ENCODE measurements at places on chromosomes 6 and 20.

DNA sequence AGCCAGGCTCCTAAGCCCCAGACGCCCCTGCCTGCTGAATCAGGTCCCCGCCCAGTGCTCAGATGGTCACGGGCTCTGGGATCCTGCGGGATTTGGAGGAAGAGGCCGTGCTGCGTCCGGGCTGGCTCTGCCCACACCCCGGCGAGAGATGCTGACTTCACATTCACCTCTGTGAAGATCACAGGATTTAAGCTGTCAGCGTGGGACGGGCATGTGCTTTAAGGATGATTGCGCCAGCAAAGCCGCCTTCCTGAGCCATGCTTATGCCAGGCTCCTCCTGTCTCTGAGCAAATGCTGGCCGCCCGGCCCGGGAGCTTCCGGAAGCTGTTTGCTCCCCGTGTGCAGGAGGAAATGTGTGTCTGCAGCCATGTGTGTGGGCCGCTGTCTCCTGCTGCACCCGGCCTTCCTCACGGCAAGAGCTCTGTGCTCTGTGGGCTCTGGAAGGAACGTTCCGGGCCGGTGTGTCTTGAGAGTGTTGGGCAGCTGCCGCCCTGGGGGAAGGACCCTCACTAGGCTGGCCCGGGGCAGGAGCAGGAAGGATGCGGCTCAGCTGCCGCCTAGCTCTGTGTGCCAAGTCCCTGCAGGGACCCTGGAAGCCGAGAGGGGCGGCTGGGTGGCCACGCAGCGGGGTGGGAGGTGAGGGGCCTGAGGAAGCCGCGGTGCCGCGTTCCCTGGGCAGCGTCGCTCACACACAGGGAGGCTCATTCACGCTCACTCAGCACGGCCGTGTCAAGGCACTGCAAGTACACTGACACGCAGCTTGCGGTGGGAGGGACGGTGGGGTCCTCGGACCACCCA, 19.0 kb upstream of the BHLHE23 start:
- DNase-seq = peak; percentile 4

- DNase-seq = no peak
Observed at GRCh38 chr6:168333039-168333438, 13.5 kb upstream of the DACT2 start.

DNA sequence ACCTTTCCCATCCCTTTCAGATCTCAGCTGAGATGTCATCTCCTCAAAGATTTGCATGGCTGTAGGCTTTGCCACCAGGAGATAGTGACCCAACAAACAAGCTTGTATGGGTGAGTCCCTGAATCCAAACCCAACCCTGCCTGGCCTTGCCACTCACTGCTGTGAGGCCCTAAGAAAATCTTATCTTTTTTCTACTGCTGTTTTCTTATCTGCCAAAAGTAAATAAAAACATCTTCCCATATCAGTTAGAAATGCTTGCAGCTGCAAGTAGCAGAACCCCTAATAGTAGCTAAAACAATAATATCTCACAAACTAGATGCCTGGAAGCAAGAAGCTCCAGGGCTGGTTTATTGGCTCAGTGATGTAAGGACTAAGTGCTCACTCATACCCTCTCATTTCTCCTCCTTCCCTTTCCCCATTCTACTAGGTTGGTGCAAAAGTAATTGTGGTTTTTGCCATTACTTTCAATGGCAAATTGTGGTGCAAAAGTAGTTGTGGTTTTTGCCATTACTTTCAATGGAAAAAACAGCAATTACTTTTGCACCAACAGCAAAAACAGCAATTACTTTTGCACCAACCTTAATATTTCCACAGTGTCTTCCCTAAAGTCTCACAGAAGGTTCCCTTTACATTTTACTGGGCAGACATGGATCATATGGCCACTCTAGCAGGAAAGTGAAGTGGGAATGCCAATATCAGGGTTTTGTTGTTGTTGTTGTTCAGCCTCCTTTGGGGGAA, 56.7 kb upstream of the PSMF1 start:
- no peak for DNase-seq

- peak; percentile 78 for DNase-seq
Observed at GRCh38 chr6:16206595-16207037, 31.8 kb upstream of the GMPR start.

DNA sequence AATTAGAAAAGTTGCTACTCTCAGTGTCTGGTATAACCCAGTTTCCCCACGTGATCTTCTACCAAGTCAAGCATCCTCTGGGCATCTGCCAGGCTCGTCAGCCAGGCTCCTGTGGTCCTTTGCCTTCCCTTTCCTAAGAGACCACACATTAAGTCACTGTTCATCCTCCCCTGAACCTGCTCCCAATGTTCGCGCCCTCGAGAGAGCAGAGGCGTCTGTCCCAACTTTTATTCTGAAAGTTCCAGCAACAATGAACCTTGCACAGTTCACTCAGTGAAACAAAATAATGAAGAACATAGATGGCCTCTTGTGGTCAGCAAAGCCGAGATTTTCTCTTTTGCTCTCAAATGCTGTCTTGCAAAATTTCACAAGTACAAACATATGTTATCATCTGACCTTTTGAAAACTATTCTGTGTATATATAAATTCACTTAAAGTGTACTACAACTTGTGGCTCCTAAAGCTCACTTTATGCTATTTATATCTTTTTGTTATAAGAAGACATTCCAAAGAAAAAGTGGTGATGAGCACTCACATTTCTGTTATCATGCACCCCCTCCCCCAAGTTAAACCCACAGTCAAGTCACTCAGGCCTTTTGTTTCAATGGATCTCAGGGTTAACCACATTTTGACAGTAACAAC, 39.2 kb upstream of the NHSL1 start:
- no peak for DNase-seq

DNA sequence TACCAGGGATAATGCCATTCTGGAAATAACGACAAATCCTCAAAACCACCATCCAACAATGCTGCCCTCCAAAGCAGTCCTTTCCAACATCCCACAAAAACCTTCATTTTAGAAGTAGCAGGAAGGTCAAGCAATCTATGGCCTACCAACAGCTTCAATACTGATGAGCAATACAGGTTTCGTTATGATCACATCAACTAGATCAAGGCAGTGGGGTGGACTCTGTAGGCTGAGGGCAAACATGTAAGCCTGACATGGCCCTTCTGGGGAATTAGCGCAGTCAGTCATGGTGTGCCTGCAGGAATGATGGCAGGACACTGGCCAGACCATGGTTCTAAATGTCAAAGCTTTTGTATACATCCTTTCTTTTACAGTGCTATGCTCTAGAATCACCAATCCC, 41.7 kb downstream of the EZR start:
- DNase-seq = no peak

- DNase-seq = no peak
Observed at GRCh38 chr20:55561259-55561658, 444.1 kb downstream of the CBLN4 start.

GRCh38 chr6:30915591-30915946, 1.5 kb downstream of the VARS2 start:
- peak; percentile 40 for DNase-seq

GRCh38 chr20:44073011-44073674, 113.8 kb downstream of the JPH2 start:
- DNase-seq = no peak

DNA sequence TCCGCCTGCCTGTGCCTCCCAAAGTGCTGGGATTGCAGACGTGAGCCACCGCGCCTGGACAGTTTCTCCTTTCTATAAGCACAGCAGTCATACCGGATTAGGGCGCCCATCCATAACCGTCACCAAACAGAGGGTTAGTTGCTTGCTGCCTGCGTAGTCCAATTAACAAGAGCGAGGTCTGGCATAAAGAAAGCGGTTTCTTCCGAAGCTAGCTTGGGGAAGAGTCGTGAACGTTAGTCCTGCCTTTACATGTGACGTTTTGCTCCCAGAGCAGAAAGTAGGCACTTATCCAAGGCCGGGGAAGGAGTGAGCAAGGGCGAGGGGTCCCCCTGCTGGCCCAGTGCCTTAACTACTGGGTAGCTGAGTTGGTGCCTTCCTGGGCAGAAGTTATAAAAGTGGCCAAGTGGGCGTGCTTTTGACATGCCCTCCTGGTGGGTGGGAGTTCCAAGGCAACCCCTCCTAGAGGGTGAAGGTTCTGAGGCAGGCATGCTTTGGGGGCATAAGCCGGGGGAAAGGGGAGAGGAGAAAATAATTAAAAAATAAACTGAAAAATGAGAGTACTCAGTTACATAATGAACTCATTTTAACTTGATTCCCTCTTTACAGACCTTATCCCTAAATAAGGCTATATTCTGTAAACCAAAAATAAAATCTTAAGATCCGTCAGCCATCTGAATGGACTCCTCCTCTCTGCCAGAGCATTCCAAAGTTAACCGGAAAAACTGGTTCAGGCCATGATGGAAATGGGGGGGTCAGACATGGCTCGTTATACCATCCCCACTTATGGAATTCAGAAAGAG, 88.0 kb downstream of the FAM217A start:
- peak; percentile 70 for DNase-seq

DNA sequence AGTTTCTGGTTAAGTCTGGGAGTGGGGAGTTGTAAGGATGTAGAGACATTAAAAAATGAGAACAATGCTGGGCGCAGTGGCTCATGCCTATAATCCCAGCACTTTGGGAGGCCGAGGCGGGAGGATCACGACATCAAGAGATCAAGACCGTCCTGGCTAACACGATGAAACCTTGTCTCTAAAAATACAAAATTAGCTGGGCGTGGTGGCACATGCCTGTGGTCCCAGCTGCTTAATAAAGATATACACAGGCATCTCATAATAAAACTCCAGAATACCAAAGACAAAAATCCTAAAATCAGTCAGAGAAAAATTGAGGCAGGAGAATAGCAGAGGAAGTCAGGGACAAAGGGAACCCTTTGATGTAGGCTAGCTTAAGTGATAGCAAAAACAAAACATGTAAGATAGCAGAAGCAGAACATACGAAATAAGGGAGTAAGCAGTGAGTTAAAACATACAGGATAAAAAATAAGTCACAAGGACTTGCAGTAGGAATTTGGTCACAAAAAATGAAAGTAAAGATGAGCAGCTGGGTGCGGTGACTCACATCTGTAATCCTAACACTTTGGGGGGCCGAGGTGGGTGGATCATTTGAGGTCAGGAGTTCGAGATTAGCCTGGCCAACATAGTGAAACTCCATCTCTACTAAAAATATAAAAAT, 23.6 kb downstream of the DDX43 start:
- no peak for DNase-seq
